ENCODE measurements at places on chromosomes 4 and X.

GRCh38 chr4:37754410-37755185 lies 68.4 kb upstream of the RELL1 start:
- no peak for DNase-seq

GRCh38 chr4:184896868-184897715 lies 71.3 kb upstream of the ACSL1 start:
- no peak for DNase-seq

DNA sequence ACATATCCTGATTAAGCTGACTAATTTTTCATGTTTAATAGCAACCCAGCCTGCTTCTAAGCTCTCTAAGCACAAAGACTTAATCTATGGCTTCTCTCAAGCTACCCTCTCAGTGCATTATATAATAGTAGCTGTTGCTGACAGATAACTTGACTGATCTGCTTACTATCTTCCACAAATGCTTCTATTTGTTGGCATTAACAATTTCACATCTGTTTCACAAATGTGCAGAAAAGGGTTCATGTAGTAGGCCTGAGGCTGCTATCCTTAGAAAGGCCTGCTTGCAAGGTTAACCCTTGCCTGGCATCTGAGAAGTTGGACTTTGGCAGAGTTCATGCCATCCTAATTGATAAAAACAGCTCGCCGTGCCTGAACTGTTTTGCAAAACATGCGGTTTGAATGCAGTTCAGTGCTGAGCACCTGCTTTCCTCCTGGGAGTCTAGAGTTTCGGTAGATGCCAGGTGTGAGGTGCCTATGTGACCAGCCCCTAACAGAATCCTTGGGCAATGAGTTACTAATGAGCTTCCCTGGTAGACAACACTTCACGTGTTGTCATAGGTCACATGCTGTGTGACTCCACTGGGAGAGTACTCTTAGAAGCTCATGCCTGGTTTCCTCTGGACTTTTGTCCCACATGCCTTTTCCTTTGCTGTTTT lies 68.4 kb downstream of the NSG1 start:
- no peak for DNase-seq

- no peak for DNase-seq
Observed at GRCh38 chrX:40871385-40872082, 136.2 kb upstream of the MED14 start.

GRCh38 chr4:83036991-83037665 lies 2.1 kb downstream of the COPS4 start:
- no peak for DNase-seq

- no peak for DNase-seq
Observed at GRCh38 chrX:131424895-131425294, 119.0 kb upstream of the OR13H1 start.

DNA sequence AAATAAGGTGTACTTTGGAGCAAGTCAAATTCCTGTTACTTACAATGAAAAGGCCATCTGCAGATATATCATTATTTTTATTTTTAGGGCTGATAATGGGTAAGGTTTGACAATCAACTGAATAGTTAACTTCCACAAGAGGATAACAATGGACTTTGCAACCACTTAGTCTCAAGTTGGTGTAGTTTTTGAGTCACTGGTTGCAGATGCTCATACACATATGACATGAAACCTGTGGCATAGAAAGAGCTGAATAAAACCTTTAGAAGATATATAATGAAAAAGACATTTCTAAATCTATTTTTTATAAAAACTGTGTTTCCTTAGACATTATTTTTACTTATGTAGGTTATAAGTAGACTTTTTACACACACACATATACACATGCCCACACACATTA lies 2110.9 kb downstream of the PCDH7 start:
- DNase-seq, result no peak

- DNase-seq, result no peak
Observed at GRCh38 chrX:53075011-53075410, 7.2 kb upstream of the TSPYL2 start.

GRCh38 chrX:79368441-79368840 lies 1.3 kb upstream of the ITM2A start:
- DNase-seq, result no peak

- no peak for DNase-seq
Observed at GRCh38 chr4:139630991-139631390, 34.6 kb upstream of the MGST2 start.

GRCh38 chr4:152926959-152927358 lies 9.2 kb upstream of the FHDC1 start:
- DNase-seq, result no peak

GRCh38 chr4:3518511-3518880 lies 13.7 kb downstream of the LRPAP1 start:
- no peak for DNase-seq

DNA sequence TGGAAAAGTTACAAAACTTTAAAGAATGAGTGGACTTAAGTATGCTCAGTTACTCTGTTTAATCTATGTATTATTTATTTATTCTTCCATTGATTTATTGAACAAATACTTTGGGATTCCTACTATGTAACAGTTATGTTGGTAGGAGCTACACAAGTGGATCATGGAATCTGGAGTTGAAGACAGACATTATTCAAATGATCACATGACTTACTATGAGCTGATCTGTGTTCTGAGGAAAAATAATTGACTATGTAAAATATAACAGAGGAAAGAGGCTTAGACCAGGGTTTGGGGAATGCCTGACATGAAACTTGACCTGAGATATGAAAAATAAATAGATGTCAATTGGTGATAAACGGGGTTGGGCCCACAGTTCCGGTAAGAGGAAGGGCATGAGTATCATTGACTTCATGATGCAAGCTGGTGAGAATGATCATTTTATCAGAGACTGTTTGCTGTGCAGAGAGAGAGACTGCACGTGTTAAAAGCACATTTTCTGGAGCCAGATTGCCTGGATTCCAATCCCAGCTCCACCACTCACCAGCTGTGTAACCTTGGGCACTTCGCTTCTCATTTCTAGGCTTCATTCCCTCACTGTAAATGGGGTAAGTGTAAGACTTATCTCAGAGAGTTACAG lies 179.0 kb downstream of the SPCS3 start:
- no peak for DNase-seq

DNA sequence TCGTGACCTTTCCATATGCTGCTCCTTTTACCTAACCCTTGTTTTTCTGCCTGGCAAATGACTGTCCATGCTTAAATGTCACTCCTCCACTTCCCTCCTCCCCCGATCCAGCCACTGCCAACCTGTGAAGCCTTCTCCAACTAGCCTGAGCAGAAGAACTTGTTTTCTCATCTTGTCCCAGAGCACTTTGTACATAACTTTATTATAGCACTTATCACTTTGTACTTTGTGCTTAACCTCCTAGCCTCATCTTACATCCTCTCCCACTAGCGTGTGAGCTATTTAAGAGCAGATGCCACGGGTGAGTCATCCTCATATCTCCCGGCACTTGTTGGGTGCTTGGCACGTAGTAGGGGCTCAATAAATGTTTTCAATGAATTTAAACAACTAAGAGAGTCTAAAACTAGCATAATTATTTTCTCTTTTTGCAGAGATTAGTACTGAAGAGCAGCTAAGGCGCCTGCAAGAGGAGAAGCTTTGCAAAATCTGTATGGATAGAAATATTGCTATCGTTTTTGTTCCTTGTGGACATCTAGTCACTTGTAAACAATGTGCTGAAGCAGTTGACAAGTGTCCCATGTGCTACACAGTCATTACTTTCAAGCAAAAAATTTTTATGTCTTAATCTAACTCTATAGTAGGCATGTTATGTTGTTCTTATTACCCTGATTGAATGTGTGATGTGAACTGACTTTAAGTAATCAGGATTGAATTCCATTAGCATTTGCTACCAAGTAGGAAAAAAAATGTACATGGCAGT lies 46.9 kb downstream of the XIAP start:
- no peak for DNase-seq

- DNase-seq, result no peak
Observed at GRCh38 chrX:12824944-12825343, 33.7 kb downstream of the PRPS2 start.

- DNase-seq, result no peak
Observed at GRCh38 chr4:57156242-57156990, 46.2 kb upstream of the IGFBP7 start.

DNA sequence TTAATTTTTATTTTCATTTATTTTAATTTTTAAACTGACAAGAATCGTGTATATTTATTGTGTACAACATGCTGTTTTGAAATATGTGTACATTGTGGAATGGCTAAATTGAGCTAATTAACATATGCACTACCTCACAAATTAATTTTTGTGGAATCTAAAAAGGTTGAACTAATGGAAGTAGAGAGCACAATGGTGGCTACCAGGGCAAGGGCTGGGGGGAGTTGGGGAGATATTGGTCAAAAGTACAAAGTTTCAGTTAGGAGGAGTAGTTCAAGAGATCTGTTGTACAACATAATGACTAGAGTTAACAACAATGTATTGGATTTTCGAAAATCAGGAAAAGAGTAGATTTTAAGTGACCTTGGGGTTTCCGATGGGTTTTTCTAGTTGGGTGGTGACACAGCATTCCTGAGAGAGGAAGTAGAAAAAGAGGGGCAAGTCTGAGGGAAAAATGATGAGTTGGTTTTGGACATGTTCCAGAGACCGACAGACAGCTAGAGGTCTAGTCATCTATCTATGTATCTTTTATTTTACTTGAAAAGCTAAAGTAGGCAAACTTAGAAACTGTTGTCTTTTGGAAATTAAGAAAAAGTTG lies 23.2 kb downstream of the APOO start:
- DNase-seq, result no peak

- no peak for DNase-seq
Observed at GRCh38 chr4:6703786-6704185, 5.9 kb downstream of the MRFAP1L1 start.

DNA sequence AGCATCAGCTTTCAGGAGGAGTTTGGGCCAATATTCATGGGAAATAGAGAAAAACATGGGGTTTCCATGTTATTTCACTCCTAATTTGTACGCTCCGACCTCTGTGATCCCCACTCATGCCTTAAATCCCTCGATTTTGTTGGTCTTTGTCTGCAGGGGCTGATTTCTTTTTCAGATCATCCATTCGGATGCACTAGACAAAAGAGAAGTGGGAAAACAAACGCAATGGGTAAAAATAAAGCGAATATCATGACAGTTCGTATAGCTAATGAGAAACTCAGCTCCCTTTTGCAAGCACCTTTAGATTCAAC lies 139.1 kb upstream of the PLAC1 start:
- no peak for DNase-seq

- DNase-seq, result no peak
Observed at GRCh38 chr4:70979445-70980008, 13.9 kb upstream of the DCK start.

- no peak for DNase-seq
Observed at GRCh38 chr4:8188743-8189550, 10.1 kb upstream of the SH3TC1 start.

GRCh38 chr4:117135634-117136354 lies 50.4 kb upstream of the TRAM1L1 start:
- DNase-seq, result no peak

GRCh38 chrX:115582616-115583495 lies 21.9 kb downstream of the PLS3 start:
- no peak for DNase-seq

DNA sequence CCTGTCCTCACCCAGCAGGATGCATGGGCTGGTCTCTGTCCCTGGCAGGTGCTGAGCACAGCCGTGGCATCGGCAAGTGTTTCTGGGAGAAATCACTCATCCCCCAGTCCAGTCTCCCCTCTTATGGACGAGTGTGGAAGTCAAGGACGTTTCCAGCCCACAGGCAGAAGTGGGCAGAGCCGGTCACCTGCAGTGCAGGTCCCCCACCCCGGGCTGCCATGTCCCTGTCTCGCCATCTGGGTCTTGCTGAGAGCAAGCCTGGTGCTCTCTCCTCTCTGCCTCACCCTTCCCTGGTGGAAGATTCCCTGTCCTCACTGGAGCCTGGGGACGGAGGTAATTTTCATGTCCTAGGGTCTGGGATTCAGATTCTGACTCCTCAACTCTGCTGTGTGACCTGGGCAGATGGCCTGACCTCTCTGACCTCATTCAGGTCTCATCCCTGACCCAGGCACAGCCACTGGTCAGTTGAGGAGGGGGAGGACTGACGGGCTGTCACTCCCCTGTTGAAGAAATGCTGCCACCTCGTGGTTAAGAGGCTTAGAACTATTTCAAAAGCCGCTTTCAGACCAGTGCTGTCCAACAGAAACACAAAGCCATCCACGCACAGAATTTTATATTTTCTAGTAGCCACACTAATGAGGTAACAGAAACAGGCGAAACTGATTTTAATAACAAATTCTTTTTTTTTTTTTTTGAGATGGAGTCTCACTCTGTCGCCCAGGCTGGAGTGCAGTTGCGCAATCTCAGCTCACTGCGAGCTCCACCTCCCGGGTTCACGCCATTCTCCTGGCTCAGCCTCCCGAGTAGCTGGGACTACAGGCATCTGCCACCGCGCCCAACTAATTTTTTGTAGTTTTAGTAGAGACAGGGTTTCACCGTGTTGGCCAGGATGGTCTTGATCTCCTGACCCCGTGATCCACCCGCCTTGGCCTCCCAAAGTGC lies 1.8 kb downstream of the CPZ start:
- DNase-seq, result no peak

DNA sequence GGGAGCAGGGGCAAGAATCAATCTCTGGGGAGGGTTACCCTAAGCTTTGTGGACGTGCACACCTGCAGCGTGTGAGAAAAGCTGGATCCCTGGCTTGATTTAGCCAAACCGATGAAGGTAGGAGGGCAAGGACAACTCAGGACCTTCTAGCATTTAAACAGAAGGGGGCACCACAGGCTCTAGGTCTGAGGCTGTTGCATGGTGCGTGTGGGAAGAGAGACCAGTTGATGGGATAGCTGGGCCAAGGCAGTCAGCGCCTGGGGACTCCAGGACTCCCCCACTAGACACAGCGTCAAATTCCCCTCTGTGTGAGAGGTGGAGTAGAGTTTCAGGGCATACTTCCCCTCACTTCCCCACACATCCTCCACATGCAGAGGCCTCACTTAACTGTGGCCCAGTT lies 4.3 kb downstream of the GABRQ start:
- no peak for DNase-seq

DNA sequence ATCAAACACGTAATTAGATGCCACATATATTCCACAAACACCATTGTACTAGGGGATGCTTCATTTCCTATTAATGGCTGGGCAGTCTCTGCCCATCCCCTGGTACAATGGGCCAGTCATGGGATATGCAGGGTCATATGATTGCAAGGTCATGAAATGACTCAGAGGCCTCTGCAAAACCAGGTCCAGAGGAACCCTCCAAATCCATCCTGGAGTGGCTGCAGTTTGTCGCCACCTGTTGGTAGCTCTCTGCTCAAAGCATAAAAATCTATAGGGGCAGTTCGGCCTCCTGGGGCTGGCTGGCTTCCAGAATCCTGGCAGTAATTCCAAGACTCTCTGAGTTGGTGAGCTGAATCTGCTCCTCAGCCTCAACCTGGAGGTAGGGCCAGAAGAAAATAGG lies 22.9 kb upstream of the PUDP start:
- DNase-seq, result no peak

DNA sequence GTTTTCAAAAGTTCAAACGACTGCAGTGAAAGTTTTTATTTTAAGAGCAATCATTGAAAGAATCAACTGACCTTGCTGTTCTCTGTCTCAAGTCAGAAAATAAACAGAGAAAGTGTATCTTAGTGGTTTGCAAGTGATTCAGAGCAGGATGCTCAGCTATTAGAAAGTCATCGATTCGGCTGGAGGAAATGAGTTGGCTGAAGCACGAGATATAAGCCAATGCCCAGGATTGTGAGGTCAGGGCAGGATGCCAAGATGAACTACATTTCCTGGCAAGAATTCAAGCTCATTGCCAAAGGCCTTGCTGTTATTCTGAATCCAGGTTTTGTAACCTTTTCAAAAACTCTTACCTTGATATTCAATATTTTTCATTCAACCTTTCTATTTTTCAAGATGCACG lies 541.4 kb upstream of the BOD1L1 start:
- DNase-seq, result no peak
